ENCODE measurements at places on chromosomes 7 and 10.

GRCh38 chr10:6769704-6770417, 189.8 kb upstream of the PRKCQ start:
- no peak for DNase-seq

DNA sequence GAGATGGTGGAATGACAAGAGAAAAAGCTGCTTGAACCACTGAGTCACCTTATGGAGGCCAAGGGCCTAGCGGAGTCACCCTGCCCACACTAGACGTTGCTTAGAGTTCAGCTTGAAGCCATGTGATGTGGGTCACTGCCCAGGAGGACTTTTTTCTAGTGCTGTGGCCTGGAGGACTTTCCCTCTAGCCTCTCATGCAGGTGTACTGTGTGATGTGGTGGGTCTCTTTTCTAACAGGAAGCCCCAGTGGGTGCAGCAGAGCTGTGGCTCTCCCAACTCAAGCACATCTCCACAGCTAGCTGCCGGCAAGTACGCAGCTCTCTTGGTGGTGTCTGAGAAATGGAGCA, 13.6 kb downstream of the POR start:
- DNase-seq = no peak

- no peak for DNase-seq
Observed at GRCh38 chr10:22620140-22620857, 94.1 kb downstream of the PIP4K2A start.

- DNase-seq = no peak
Observed at GRCh38 chr10:97270523-97271154, 21.8 kb downstream of the ARHGAP19 start.

GRCh38 chr10:77188000-77188395, 449.6 kb downstream of the KCNMA1 start:
- no peak for DNase-seq

- DNase-seq = no peak
Observed at GRCh38 chr10:73785721-73786511, 510 bp downstream of the ZSWIM8 start.

GRCh38 chr10:101214446-101215396, 14.5 kb downstream of the LBX1 start:
- peak; percentile 72 for DNase-seq

DNA sequence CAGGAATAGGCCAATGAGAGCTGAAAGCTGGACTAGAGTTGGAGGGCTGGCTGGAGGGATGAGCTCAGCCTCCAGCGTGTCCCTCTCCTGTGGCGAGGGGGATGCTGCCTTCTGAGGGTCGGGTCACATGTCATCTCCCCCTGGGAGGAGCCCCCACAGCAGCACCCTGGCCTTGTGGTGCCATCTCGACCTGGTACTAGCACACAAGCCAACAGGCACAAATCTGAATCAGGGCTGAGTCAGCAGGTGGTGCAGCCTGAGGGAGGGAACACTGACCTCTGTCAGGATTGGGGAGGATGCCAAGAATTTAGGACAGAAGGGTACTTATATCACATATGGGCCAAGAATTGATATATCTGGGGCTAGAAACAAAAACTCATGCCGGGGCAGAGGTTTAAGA, 280.4 kb downstream of the CELF2 start:
- no peak for DNase-seq

DNA sequence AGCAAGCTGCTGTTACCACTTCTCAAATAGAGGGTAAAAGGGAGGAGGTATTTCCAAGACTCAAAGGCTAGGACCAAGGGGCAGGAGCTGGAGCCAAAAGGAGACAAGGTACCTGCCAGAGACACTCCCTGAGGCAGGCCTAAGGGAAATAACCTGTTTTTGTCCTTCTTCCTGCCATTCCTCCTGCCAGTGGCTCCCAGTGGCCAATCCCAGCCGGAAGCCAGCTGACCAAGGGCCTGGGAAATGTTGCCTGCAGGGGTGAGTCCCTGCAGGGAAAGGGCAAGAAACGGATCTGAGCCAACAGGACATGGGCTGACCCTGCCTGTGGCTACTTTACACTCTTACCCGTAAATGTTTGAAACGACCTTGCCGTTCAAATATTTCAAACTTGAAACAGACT, 3.5 kb downstream of the CYTH3 start:
- no peak for DNase-seq
